ENCODE measurements at places on chromosomes 11 and 22.

- no peak for DNase-seq
Observed at GRCh38 chr11:104462341-104462740, 298.4 kb upstream of the PDGFD start.

- DNase-seq = no peak
Observed at GRCh38 chr11:119764108-119764868, 35.3 kb upstream of the NECTIN1 start.

GRCh38 chr11:11979488-11980117 is 28.8 kb downstream of the DKK3 start:
- peak; percentile 33 for DNase-seq

- no peak for DNase-seq
Observed at GRCh38 chr11:1837171-1838076, 1.4 kb upstream of the TNNI2 start.

- no peak for DNase-seq
Observed at GRCh38 chr22:25956801-25957200, 212.5 kb upstream of the SEZ6L start.

GRCh38 chr11:117600234-117600783 is 196.7 kb downstream of the DSCAML1 start:
- no peak for DNase-seq

DNA sequence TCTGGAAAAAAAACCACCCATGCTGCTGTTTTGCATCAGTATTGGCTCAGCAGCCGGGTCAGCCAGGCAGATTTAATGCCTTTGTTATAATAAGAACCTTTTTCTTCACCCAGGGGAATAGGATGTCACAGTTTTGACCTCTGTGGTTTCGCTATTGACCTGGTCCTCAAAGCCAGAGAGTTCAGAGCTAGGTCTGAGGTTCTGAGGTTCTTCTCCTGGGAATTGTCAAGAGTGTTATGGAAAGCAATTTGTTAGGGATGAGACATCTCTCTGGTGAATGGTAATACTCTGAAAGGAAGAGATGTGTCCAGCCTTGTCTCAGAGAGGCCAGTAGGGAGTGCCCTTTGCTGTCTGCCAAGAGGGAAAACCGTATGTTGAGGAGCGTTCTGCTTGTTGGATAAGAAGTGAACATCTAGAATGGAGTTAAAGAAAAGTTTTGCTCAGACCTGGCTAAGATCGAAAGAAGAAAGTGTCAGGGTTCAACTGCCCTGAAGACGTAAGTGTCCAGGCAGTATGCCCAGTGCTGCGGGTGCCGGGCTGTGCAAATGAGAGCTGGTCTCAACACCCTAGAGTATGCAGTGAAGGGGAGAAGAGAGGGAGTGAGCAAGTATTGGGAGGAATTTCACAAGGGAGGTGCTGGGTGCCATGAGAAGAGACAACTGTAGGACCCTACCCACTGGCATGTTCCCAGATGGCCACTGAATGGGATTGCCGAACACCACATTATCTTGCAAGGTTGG is 150.9 kb upstream of the TTC12 start:
- no peak for DNase-seq

- DNase-seq = no peak
Observed at GRCh38 chr11:79486242-79486984, 45.6 kb upstream of the TENM4 start.

GRCh38 chr11:107669893-107670601 is 41.8 kb downstream of the SLN start:
- DNase-seq = no peak

DNA sequence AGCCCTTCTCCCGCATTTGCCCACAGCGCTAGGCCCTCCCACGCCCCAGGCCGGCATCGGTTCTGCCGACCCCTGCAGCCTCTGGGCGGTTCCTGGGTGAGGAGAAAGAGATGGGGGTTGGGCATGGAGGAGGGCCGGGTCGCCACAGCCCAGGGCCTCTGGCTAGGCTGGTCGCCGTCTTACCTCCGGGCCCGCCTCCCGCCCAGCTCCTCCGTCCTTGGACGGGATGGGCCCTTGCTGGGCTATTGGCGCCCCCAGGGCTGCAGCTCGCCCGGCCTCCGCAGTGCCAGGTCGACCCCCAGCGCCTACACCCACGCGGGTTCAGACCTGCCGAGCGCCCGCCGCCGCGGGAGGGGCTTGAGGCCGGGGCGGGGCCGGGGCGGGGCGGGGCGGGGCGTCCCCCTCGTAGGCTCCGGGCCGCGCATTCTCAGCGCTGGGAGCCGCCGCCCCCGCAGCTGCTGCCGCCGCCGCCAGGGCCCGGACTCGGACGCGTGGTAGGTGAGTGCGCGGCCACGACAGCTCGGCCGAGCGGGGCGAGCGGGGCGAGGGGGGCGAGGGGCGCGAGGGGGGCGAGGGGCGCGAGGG is at the start of gene CD151:
CD151 (plus strand) TSS at position 424 of the 585 bp plus-strand sequence. CDS start 3,118 bp downstream, outside the sequence.
- no peak for DNase-seq

- DNase-seq = no peak
Observed at GRCh38 chr11:123188508-123189165, 6.4 kb downstream of the CLMP start.

GRCh38 chr11:36362902-36363301 is 66.8 kb downstream of the PRR5L start:
- DNase-seq = no peak

DNA sequence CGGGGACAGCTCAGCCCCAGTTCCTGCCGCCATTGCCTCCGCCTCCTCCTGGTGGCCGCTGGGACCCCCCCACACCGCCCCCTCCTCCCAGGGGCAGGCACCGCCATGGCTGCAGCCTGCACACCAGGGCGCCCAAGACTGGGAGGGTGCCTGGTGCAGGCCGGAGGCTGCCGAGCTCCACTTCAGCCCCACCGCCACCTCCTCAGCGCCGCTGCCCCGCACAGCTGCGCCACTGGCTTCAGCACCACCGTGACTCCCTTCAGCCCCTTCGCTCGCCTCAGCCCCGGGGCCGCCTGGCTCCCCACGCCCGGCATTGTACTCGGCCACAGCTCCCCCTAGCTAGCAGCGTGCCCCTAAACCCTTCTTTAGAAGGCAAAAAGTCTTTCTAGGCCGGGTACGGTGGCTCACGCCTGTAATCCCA is 131.1 kb downstream of the CRYBB2 start:
- no peak for DNase-seq

DNA sequence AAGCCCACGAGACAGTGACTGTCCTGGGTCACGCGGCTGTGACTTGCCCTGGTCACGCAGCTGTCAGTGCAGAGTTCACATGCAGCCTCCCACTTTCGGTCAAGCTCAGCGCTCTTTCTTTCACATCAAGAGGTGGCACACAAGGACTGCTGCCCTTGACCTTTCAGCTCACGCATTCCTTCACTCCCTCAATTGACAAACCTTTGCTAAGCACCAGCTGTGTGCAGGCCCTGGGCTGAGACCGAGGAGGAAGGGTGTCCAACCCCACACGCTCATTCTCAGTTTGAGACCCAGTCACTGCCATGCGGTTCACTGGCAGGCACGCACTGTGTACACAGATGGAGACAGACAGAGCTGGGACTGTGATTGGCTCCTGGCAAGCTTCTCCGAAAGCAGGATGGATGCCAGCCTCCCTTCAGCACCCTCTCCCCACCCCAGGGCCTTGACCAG is 70.3 kb downstream of the SCUBE1 start:
- no peak for DNase-seq

- no peak for DNase-seq
Observed at GRCh38 chr11:4704790-4705334, 278 bp downstream of the MMP26 start.

- no peak for DNase-seq
Observed at GRCh38 chr22:35617137-35617755, at the start of gene MB. Gene MB (minus strand): TSS chr22:35617329. CDS start chr22:35617257, 72 bp downstream.

- no peak for DNase-seq
Observed at GRCh38 chr11:62461740-62462507, 43.1 kb downstream of the SCGB1A1 start.

GRCh38 chr22:36935313-36935610 is 21.8 kb downstream of the CSF2RB start:
- DNase-seq = no peak

GRCh38 chr11:70029115-70029860 is 48.8 kb upstream of the ANO1 start:
- DNase-seq = no peak

DNA sequence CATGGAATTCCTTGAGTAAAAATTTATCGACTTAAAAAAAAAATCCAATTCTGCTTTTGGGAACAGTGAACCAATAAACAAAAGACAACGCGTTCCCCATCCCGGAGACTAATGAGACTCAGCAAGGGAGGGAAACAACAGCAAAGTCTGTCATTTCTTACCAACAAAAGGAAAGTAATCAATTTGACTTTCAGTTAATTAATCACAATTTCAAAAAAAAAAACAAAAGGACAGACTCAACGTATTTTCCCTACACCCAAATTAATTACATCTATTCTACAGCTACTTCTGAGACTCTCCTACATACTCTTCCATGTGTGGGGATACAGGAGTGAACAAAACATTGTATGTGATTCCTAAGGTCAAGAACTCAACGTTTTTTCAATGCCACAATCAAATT is 1.9 kb downstream of the RDX start:
- DNase-seq = no peak

- no peak for DNase-seq
Observed at GRCh38 chr22:28983788-28984441, 77.7 kb downstream of the C22orf31 start.

GRCh38 chr22:36541831-36542411 is 13.0 kb upstream of the EIF3D start:
- no peak for DNase-seq

DNA sequence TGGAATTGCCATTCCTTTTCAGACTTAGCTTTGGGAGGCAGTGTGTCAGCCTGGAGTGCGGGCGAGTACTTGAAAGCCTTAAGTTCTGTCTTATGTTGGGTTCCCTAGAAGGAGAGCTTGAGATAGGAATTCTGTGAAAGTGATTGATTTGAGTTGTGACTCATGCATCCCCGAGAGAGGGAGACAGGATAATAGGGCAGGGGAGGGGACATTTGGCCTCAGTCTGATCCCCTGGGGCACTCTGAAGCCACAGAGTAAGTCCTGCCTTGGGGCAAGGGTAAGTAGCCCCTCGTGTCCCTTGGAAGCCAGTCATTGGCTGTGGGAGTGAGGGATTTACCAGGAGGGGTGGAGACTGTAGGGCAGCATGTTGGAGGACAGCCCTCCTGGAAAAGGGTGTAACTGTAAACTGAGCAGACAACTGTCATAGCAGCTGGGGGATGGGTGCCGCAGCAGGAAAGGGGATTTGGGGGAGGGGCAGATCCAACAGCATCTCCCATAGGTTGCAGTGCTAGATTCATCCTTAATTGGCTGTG is 44.0 kb downstream of the KIAA1671 start:
- no peak for DNase-seq

- DNase-seq = peak; percentile 40
Observed at GRCh38 chr11:126716456-126717083, 284.0 kb downstream of the KIRREL3 start.

DNA sequence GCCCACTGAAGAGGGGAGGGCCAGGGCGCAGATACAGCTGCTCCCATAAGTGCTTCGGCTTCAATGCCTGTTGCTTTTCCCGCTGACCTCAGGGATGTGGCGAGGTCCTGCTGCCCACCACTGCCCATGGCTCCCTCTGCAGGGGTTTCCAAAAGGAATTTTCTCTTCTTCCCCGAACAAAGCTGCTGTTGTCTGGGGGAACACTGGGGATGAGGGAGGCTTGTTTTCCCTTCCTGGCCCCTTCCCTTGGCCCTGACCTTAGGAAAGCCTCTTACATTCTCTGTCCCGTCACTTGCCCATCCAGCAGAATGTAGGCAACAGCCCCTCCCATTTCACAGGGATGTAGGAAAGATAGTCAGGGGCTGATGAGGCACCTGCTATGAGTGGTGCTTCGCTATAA is 34.8 kb downstream of the CD82 start:
- DNase-seq = no peak

DNA sequence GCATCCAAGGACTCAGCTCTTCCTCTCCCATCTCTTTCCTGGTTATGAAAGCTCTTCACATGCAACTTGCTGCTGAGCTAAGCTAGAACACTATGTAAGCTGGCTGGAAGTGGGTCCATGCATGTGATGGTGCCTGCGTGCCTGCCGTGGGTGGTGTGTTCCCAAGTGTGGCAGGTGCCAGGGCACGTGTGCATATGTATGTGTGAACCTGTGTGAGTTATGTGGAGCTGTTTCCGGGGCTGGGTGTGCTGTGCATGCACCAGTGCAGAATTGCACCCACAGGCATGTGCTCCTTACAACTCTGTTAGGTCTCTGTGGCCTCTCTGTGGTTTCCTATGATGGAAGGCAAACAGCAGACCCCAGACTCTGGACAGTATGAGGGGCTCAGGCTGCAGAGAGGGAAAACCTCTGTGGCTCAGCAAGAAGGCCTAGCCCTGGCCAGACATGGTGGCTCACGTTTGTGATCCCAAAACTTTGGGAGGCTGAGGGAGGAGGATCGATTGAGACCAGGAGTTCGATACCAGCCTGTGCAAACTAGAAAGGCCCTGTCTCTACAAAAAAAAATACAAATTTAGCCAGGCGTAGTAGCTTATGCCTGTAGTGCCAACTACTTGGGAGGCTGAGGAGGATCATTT is 4.1 kb upstream of the P2RY6 start:
- DNase-seq = no peak

- DNase-seq = no peak
Observed at GRCh38 chr11:46429717-46430116, 38.1 kb upstream of the CHRM4 start.

- DNase-seq = no peak
Observed at GRCh38 chr11:68912254-68912653, 8.6 kb downstream of the IGHMBP2 start.

DNA sequence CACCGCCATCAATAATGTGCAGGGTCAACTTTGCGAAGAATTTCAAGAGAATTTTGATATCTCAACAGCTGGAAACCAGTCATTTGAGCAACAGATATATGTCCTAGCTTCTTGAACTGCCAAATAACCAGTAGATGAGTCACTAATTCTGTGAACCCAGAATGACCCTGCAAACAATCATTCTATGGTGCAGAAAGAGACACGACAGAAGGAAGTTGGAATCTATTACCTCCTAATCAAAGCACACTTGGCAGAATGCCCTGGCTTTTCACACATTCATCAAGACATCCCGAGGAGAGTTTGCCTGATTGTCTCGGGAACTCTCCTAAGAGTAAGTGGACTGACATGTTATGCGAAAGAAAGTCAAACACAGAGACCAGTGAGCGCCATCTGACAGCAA is 621.1 kb downstream of the OPCML start:
- no peak for DNase-seq

DNA sequence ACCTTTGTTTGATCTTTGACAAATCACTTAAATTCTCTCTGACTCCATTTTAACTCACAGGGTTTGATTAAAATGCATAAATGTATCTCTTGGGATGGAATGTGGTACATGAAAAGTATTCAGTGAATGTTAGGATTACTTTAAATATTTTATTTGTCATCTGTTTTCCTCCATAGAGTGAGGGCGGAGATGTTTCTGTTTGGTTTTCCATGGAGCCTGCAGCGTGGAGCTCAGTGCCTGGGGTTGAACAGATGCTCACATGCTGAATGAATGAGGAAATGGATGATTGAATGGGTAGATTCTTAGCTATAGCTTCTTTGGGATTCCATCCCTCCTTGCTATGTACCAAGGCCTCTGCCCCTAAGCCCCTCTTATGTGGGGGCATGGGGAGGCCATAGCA is 10.0 kb downstream of the TSPAN18 start:
- no peak for DNase-seq

All from left renal pelvis (tissue), 4 donors.